CD4-positive, alpha-beta T cell treated with Interleukin-17A for 4 hours (primary cell): ENCODE measurements at places on chromosomes 5 and 9.

GRCh38 chr5:154967421-154968024 is 26.6 kb downstream of the MRPL22 start:
- DNase-seq: no peak

- no peak for DNase-seq
Measured at GRCh38 chr5:173229966-173230689, 4.9 kb downstream of the NKX2-5 start.

DNA sequence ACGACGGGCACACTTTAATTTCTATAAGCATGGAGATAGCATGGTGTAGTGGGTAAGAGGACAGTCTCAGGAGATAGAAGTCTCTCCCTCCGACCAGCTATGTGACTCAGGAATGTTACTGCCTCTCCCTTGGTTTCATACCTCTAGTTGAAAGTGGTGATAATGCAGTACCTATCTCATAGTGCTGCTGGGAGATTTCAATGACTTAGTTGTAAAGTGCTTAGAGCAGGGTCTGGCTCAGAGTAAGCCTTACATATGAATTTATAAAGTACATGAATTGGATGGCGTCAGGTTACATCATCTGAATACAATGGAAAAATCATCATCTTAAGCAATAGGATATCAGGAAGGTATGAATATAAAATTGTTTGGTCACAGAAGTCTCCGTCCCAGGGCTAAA is 952.8 kb upstream of the EDIL3 start:
- no peak for DNase-seq

- DNase-seq: no peak
Measured at GRCh38 chr5:90598293-90598692, 39.7 kb downstream of the ADGRV1 start.

DNA sequence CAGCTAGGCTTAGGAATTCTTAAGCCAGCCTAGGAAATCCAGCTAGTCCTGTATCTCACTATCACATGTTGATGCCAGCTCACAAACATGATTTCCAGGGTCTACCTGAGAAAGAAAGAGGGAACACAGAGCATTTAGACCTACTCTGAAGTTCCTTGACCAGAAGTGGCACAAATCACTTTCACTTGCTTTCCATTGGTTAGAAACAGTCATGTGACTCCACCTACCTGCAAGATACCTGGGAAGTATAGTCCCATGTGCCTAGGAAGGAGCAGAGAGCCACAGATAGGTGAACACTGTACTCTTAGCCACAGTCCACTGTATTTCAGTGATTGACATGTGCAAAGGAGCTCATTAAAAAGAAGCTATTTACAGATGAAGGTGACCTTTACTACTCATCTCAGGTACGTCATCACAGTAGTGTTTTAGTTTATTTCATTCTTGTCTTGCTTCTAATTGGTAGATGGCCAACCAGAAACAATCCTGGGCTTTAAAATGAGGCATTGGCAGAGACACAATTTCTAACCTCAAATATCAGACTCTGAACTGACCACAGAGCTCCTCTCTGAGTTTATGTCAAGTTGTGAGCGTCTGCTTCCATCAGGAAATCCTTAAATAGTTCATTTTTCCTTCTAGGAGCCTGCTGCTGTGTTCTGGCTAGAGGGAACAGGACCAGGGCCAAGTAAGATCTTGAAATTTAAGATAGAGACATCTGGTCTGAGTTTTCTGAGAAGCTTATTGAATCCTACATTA is 340.7 kb downstream of the TLE4 start:
- DNase-seq: no peak
